ENCODE measurements at places on chromosomes 7 and 10. TPM values are rescaled to one million over a fixed set of nuclear protein-coding genes. Genes with fewer than 3 reads are reported as not detected.

SPRN gene
- total RNA-seq: not detected

CALML3 gene
- total RNA-seq: not detected

ARF5 gene
- total RNA-seq: 117 TPM

CNPY1 gene
- total RNA-seq: not detected

IGFBP1 gene
- total RNA-seq: not detected

AGBL3 gene
- 2.0 TPM for total RNA-seq

GNGT1 gene
- not detected for total RNA-seq

CHAT gene
- 0.24 TPM for total RNA-seq

DNA sequence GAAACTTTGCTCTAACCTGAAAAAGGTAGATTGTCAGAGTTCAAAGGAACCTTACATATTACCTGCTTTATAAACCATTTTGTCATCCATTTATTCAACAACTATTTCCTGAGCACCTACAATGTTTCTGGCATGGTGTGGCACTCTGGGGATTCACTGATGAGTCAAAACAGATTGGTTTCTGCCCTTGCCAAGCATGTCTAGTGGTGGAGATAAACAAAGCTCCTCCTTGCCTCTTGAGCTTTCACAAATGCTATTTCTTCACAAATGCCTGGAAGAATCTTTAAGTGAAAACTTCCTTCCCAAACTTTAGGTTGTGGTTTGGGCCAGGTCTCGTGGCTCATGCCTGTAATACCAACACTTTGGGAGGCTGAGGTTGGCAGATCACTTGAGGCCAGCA lies 85.1 kb upstream of the RELN start:
- no peaks in the 10 kb centered on the region for H3K36me3 ChIP-seq
- H3K27me3 ChIP-seq: peaks cover 2% of the 10 kb centered on the region
- DNase-seq: no peak
- H3K4me1 ChIP-seq: no peaks in the 10 kb centered on the region
- H3K27ac ChIP-seq: no peak overlapping the region

GRCh38 chr10:8544057-8544380 lies 489.5 kb downstream of the GATA3 start:
- no peaks in the 10 kb centered on the region for H3K36me3 ChIP-seq
- H3K27ac ChIP-seq: no peak overlapping the region
- no peak for DNase-seq
- peaks cover 2% of the 10 kb centered on the region for H3K27me3 ChIP-seq

DNA sequence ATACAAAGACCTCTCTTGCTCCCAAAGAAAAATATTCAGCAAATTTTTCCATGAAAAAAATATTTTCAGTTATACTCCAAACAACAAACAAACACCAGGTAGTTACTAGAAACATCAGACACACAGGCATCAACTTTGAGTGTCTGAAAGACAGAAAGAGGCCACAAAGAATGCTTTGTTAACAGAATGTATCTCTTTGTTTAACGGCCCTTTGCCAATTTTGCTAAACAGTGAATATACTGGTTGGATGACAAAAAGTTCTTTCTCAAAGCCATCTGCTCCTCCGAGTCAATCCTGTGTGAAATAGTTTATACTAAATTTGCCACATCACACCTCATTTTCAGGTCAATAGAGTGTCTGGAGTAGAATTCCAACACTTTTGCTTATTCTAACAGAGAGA lies 216.7 kb upstream of the PHF14 start:
- no peak overlapping the region for H3K27ac ChIP-seq
- H3K36me3 ChIP-seq: no peaks in the 10 kb centered on the region
- DNase-seq: no peak
- H3K4me1 ChIP-seq: no peaks in the 10 kb centered on the region

- DNase-seq: no peak
- H3K4me1 ChIP-seq: peaks cover 10% of the 10 kb centered on the region
- no peaks in the 10 kb centered on the region for H3K27me3 ChIP-seq
- peaks cover 7% of the 10 kb centered on the region for H3K36me3 ChIP-seq
- no peak overlapping the region for H3K27ac ChIP-seq
These were observed 38.3 kb downstream of the GET4 start for GRCh38 chr7:914521-915194.

GRCh38 chr7:73557397-73558257 lies at the start of gene BCL7B:
TSS of gene BCL7B (minus strand) at chr7:73557690. CDS start at chr7:73557578, 112 bp downstream.
- H3K27ac ChIP-seq: peak within 1 kb of the TSS; percentile 95
- peak within 1 kb of the TSS; percentile 89 for H3K4me3 ChIP-seq
- peaks cover 13% of the 10 kb centered on the region for H3K36me3 ChIP-seq
- H3K4me1 ChIP-seq: peaks cover 32% of the 10 kb centered on the region
- DNase-seq: peak; percentile 95

DNA sequence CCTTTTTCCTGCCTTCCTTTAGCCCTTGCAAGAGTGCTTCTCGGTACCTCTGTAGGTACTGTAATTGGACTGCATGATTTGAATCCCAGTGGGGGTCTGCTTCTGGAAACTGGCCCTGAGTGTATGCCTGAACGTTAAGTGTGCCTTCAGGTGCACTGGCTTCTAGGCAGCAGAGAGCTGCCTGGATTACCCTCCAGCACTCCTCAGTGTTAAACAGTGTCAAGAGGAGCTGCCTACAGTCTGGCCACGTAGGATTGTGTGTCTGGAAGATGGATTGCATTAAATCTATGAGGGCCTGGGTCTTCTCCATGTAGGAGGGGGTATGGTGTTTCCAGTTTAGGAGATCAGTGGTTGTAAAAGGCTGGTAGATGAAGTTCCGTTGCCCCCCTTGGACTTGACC lies 103.7 kb downstream of the TRIM24 start:
- H3K4me1 ChIP-seq: no peaks in the 10 kb centered on the region
- DNase-seq: no peak
- no peaks in the 10 kb centered on the region for H3K27me3 ChIP-seq
- H3K4me3 ChIP-seq: no peak overlapping the region
- H3K36me3 ChIP-seq: peaks cover 83% of the 10 kb centered on the region

DNA sequence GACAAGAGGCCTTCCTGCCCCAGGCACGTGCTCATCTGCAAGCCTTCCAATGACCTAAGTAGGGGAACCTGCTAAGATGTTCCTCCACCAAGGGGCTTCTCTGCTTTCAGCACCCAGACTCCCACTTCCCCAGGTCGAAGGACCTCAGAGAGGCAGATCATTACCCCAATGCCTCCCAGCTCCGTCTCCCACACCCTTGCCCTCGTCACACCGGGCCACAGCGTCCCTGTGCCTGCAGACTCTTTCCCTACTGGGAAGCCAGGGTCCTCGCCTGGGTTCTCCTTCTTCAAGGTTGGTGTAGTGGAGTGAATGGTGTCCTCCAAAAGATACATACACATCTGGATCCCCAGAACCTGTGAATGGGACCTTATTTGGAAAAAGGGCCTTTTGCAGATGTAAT lies 151.9 kb downstream of the UBE2H start:
- H3K36me3 ChIP-seq: no peaks in the 10 kb centered on the region
- H3K4me3 ChIP-seq: no peak overlapping the region
- no peak for DNase-seq
- no peaks in the 10 kb centered on the region for H3K4me1 ChIP-seq
- H3K27me3 ChIP-seq: peaks cover 4% of the 10 kb centered on the region

GRCh38 chr7:357531-358209 lies 67.7 kb downstream of the FOXL3 start:
- H3K4me3 ChIP-seq: no peak overlapping the region
- H3K27me3 ChIP-seq: no peaks in the 10 kb centered on the region

DNA sequence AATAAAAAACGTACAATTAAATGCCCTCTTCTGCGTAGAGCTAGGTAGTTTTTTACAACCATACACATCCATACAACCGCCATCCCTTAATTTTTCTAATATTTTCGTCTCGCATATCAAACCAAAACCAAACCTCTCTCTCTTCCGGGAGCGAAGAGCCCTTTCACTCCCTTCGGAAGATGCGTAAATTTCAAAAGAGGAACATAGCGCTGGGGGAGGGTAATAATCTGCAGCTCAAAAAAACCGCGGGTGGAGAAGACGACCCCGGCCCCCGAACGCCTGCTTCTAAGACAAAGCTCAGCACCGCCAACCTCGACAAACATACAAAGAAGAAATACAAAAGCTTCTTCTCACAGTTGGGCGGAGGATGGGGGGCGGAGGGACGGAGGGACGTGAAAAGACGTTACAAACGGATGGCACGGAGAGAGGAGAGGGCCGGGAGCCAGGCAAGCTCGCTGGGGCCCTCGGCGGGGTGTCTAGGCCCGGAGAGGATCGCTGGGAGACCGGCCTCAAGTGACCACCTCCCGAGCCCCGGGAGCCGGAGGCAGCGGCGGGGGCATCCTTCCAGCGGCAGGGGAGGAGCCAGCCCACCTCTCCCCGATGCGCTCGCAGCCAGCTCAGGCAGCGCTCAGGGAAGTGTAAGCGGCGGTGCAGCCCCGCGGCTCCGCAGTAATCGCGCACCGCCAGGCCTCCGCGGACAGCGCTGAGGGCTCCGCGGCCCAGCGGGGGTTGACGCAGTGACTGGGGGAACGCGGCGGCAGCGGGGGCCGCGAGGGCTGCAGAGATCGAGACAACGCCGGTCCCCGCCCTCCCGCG lies 851 bp downstream of the MKRN1 start:
- H3K4me1 ChIP-seq: peaks cover 26% of the 10 kb centered on the region
- H3K36me3 ChIP-seq: peaks cover 5% of the 10 kb centered on the region
- DNase-seq: peak; percentile 82
- peaks cover 7% of the 10 kb centered on the region for H3K27me3 ChIP-seq

DNA sequence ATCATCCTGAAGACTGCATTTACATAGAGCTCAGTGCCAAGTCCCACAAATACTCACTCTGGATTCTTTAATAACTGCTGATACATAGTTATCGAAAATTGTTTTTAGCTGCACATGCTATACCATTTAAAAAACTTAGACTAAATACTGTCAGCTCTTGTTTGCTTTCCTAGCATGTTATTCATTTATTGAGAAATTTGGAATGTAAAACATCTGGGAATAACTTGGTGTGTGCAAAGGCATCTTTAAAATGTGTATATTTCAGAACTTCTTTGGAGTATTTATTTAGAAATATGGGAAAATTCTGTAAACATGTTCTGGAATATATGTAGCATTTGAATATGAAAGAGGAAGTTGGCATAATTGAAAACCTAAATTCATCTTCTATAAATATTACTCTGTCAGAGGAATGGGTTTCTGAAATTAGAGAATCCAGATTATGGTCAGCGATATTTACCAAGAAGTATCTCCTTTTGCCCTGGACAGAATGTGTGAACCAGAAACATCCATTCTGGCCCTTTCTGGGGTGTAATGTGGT lies 119.7 kb downstream of the ARID5B start:
- H3K27ac ChIP-seq: peak overlapping the region; percentile 35
- no peaks in the 10 kb centered on the region for H3K27me3 ChIP-seq
- DNase-seq: no peak
